T-helper 17 cell (primary cell): ENCODE measurements at places on chromosomes 1 and 21. TPM values are rescaled to one million over a fixed set of nuclear protein-coding genes. Genes with fewer than 3 reads are reported as not detected.
A peak's percentile ranks its signal among the peaks of the same experiment; 100 is the strongest.

- H3K27ac ChIP-seq = no peak overlapping the region
- peaks cover 52% of the 10 kb centered on the region for H3K27me3 ChIP-seq
- DNase-seq = no peak
- H3K4me1 ChIP-seq = no peaks in the 10 kb centered on the region
Observed at GRCh38 chr1:201241736-201242135, 41.6 kb upstream of the PKP1 start.

DNA sequence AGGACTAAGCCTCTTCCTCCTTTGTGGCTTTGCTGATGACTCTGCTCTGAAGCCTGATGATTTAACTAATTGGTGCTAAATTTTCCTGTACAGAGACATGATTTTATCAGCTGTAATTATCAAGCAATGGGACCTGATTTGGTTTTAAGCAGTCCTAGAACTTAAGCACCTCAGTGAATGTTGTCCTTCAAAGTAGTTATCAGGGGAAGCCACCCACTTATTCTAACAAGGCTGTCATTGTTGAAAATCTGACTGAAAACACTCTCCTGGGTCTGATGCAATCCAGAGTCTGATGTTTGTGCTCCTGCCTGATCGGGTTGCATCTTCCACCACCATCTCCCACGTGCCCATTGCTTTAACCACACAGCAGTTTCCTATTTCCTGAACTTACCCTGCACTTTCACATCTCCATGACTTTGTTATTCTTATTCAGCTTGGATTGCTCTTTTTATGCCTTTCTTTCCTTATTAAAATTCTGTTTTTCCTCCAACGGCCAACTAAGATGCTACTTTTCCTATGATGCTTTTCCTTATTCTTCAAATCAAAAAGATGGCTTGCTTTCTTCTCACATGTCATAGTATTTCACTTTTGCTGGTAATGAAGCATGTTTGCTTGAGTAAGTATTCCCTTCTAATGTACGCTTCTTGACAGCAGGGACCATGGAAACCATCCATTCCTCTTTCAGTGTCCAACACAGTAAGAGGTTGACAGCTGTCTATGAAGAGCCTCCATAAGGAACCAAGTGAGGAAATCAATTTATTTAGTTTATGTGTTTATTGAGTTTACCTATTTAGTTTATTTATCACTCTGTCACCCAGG lies 55.0 kb downstream of the S1PR1 start:
- no peaks in the 10 kb centered on the region for H3K27me3 ChIP-seq
- H3K4me1 ChIP-seq = peaks cover 52% of the 10 kb centered on the region
- H3K27ac ChIP-seq = peak overlapping the region; percentile 98
- H3K36me3 ChIP-seq = no peaks in the 10 kb centered on the region

- no peak for DNase-seq
- H3K4me3 ChIP-seq = peak overlapping the region; percentile 96
- peaks cover 6% of the 10 kb centered on the region for H3K36me3 ChIP-seq
- H3K4me1 ChIP-seq = peaks cover 10% of the 10 kb centered on the region
- peaks cover 6% of the 10 kb centered on the region for H3K27me3 ChIP-seq
Observed at GRCh38 chr1:225651872-225652728, 823 bp downstream of the ENAH start.

- peaks cover 21% of the 10 kb centered on the region for H3K27me3 ChIP-seq
- H3K4me1 ChIP-seq = peaks cover 18% of the 10 kb centered on the region
- no peak overlapping the region for H3K4me3 ChIP-seq
- H3K27ac ChIP-seq = no peak overlapping the region
Observed at GRCh38 chr1:175313672-175314225, 121.2 kb upstream of the KIAA0040 start.

GRCh38 chr1:1894354-1895059 lies 3.6 kb upstream of the GNB1 start:
- peak overlapping the region; percentile 89 for H3K27ac ChIP-seq
- peak overlapping the region; percentile 88 for H3K4me3 ChIP-seq
- peaks cover 31% of the 10 kb centered on the region for H3K4me1 ChIP-seq

Gene IL19
- not detected for total RNA-seq

- peaks cover 5% of the 10 kb centered on the region for H3K36me3 ChIP-seq
- H3K4me1 ChIP-seq = peaks cover 29% of the 10 kb centered on the region
- no peak for DNase-seq
- no peak overlapping the region for H3K4me3 ChIP-seq
- no peaks in the 10 kb centered on the region for H3K27me3 ChIP-seq
- no peak overlapping the region for H3K27ac ChIP-seq
Observed at GRCh38 chr1:161772397-161772796, 6.3 kb downstream of the ATF6 start.

Gene PAQR6
- 3.1 TPM for total RNA-seq

Gene SH2D2A
- total RNA-seq = 129 TPM

Gene ATAD3C
- total RNA-seq = 2.9 TPM

Gene LAMC1
- total RNA-seq = 0.70 TPM

GRCh38 chr1:22295856-22296255 lies 153.0 kb upstream of the WNT4 start:
- no peak overlapping the region for H3K4me3 ChIP-seq
- no peak overlapping the region for H3K27ac ChIP-seq
- DNase-seq = no peak
- H3K36me3 ChIP-seq = peaks cover 9% of the 10 kb centered on the region

GRCh38 chr1:113452921-113453770 lies 62.8 kb downstream of the MAGI3 start:
- peaks cover 2% of the 10 kb centered on the region for H3K36me3 ChIP-seq
- peaks cover 10% of the 10 kb centered on the region for H3K4me1 ChIP-seq
- no peak overlapping the region for H3K27ac ChIP-seq
- no peak overlapping the region for H3K4me3 ChIP-seq
- DNase-seq = no peak

DNA sequence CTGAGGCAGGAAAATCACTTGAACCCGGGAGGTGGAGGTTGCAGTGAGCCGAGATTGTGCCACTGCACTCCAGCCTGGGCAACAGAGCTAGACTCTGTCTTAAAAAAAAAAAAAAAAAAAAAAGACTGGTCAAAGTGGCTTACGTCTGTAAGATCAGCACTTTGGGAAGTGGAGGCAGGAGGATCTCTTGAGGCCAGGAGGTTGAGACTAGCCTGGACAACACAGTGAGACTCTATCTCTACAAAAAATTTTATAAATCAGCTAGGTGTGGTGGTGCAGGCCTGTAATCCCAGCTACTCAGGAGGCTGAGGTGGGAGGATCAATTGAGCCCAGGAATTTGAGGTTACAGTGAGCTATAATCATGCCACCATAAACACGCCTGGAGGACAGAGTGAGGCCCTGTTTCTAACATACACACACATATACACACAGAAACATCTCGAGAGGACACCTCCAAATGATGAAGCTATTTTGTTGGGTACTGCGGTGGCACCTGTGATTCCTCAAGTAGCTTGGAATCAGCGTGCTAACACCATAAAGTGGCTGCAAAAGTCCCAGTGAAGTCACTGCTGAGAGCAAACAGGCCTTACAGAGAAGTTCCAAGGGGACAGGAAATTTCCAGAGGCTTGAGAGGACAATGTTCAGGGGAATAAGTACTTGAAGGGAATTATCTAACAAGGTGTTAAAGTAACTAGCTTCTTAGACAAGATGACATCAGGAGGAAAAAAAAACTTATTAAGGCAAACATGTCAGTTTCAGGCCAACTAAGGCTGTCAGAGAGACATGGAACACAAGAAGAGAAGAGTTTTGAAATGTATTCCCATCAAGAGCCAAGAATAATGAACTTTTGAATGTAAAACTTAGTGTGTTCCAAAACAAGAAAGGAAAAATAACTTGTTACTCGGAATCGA lies 1.3 kb downstream of the NADK start:
- peak overlapping the region; percentile 78 for H3K27ac ChIP-seq
- H3K27me3 ChIP-seq = no peaks in the 10 kb centered on the region
- H3K4me1 ChIP-seq = peaks cover 38% of the 10 kb centered on the region
- H3K36me3 ChIP-seq = no peaks in the 10 kb centered on the region
- H3K4me3 ChIP-seq = peak overlapping the region; percentile 88

DNA sequence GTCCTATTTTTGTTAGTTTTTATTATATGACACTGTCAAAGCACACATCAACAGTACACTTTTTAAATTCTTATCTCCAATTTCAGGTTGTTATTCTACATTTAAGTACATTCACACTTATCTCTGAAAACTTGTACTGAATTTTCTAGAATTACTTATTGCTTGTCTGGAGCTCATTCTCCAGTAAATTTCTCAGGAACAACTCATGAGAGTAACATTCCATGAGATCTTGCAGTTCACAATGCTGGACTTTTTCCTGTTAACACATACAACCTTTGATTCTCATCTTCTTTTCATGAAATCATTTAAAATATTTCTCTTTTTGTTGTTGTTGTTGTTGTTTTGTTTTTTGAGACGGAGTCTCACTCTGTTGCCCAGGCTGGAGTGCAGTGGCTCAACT lies 320.9 kb upstream of the CAMK1G start:
- H3K27me3 ChIP-seq = peaks cover under 1% of the 10 kb centered on the region
- no peak overlapping the region for H3K27ac ChIP-seq
- no peaks in the 10 kb centered on the region for H3K4me1 ChIP-seq
- no peak for DNase-seq
- H3K36me3 ChIP-seq = no peaks in the 10 kb centered on the region
- no peak overlapping the region for H3K4me3 ChIP-seq

Gene CTSS
- total RNA-seq = 103 TPM

DNA sequence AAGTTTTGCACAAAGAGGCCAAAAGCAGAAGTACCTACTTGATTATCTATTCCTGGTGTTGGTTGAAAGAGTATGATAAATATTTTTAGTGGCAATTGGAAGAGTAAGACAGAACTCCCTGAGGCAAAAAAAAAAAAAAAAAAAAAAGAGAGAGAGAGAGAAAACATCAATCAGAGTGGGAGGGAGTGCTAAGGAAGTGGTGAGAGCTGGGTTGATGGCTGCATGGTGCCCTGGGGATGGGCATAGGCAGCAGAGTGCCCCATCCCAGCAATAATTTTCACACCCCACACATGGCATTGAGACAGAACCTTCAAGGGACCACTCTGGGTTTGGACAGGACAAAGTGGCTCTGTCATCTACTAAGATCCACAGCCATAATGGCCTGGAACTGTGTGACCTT lies 59.4 kb upstream of the FAM20B start:
- no peaks in the 10 kb centered on the region for H3K4me1 ChIP-seq
- peaks cover 14% of the 10 kb centered on the region for H3K27me3 ChIP-seq
- H3K36me3 ChIP-seq = no peaks in the 10 kb centered on the region
- no peak overlapping the region for H3K4me3 ChIP-seq
- no peak for DNase-seq

Gene LCE3D
- not detected for total RNA-seq

GRCh38 chr1:46611691-46612221 lies 4.9 kb downstream of the MOB3C start:
- no peak overlapping the region for H3K27ac ChIP-seq
- peaks cover 48% of the 10 kb centered on the region for H3K4me1 ChIP-seq
- H3K4me3 ChIP-seq = no peak overlapping the region
- no peaks in the 10 kb centered on the region for H3K27me3 ChIP-seq
- no peaks in the 10 kb centered on the region for H3K36me3 ChIP-seq

- peaks cover 5% of the 10 kb centered on the region for H3K4me1 ChIP-seq
- H3K36me3 ChIP-seq = no peaks in the 10 kb centered on the region
- DNase-seq = no peak
- peaks cover 5% of the 10 kb centered on the region for H3K27me3 ChIP-seq
- H3K27ac ChIP-seq = no peak overlapping the region
Observed at GRCh38 chr1:200731654-200732332, 6.9 kb upstream of the CAMSAP2 start.

DNA sequence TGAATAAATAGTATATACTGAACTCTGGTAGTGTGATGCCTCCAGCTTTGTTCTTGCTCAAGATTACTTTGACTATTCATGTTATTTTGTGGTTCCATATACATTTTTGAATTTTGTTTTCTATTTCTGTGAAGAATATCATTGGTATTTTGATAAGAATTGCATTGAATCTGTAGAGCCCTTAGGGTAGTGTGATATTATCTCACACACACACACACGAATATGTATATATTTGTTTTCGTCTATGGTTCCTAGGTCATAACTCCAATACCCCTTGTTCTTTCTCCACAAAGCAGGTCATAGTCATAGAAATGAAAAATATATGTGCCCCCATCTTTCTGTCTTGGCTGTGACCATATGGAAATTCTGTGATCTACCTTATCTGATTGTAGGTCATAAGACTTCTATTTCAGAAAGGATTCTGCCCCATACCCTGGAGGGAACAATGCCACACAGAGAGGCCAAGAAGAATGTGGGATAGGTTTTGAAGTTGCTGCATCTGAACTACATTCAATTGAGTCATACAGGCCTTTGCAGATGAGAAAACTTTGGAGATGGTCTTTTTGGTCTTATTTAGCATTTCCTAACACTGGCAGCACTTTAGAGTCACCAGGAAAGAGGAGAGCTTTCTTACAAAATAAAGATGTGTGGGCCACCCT lies 32.0 kb upstream of the GBP5 start:
- DNase-seq = no peak
- H3K36me3 ChIP-seq = peaks cover 2% of the 10 kb centered on the region
- H3K4me1 ChIP-seq = peaks cover 15% of the 10 kb centered on the region
- no peak overlapping the region for H3K27ac ChIP-seq
- H3K4me3 ChIP-seq = no peak overlapping the region

DNA sequence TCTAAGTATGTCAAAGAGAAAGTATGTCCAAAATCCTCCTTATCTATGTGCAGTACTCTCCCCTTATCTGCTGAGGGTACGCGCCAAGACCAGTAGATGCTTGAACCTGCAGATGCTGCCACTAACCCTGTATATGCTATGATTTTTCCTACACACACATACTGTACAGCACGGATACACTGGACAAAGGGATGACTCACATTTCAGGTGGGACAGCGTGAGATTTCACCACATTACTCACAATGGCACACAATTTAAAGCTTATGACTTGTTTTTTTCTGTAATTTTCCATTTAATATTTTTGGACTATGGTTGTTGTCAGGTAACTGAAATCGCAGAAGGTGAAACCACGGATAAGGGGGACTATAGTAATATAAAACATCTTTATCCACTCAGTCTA lies 4.1 kb downstream of the ORC1 start:
- H3K36me3 ChIP-seq = peaks cover 11% of the 10 kb centered on the region
- H3K27ac ChIP-seq = no peak overlapping the region
- H3K27me3 ChIP-seq = no peaks in the 10 kb centered on the region
- H3K4me3 ChIP-seq = no peak overlapping the region
- DNase-seq = no peak
- peaks cover 17% of the 10 kb centered on the region for H3K4me1 ChIP-seq

DNA sequence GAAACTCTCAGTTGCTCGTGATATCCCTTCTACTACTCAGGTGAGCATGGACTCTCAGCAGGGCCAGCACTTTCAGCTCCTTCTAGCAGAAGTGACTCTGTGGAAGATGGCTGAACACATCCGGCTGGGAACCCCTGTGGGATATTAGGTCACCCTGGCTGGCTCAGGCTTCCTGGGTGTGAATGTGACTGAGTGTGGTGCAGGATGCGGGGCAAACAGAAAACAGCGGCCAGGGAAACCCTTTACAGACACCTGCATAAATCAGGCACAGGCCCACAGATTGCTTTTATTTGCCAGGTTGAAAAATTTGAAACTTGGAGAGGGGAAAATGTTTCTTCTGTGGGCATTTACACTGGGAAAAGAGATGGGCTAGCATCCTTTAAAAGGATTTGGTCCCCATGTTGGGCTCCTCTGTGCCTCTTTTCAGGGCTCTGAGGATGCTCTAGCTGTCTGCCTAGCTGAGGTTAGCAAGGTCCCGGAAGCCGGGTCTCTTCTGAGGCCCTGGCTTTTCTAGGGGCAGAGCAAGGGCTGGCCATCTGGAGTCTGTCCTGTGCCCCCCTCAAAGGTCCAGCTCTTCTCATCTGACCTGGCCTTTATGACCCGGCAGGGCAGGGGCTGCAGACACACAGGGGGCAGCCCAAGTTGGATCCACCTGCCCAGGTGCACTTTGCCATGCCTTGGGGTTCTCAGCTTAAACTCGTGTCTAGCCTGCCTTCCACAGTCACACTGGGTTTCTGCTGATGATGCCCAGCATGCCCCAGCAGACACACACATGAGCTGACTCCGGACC lies 243.0 kb downstream of the SIPA1L2 start:
- H3K4me3 ChIP-seq = no peak overlapping the region
- no peaks in the 10 kb centered on the region for H3K4me1 ChIP-seq
- DNase-seq = no peak
